Hematopoietic multipotent progenitor cell (in vitro differentiated cells): ENCODE measurements at places on chromosomes 3 and 15.
A peak's percentile ranks its signal among the peaks of the same experiment; 100 is the strongest.

- DNase-seq, result no peak
Measured at GRCh38 chr3:154780263-154780662, 299.9 kb upstream of the MME start.

- DNase-seq, result no peak
Measured at GRCh38 chr3:5022187-5022965, 43.1 kb downstream of the BHLHE40 start.

DNA sequence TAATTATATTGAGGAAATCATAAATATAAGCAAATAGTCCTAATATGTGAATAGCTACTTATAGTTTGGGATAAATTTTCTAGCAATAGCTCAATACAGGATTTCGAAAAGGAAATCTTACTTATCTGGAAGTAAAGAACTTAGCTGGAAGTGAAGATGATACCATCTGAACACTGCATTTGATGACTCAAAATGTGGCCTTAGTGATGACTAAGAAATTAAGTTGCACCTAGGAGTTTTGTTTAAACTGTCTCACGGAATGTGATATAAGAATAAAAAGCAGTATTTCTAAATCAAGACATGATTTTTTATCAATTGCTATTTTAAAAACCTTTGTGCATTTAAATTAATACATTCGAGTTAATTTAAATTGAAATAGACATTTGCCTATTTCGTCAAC, 91.2 kb downstream of the EOMES start:
- DNase-seq, result no peak

DNA sequence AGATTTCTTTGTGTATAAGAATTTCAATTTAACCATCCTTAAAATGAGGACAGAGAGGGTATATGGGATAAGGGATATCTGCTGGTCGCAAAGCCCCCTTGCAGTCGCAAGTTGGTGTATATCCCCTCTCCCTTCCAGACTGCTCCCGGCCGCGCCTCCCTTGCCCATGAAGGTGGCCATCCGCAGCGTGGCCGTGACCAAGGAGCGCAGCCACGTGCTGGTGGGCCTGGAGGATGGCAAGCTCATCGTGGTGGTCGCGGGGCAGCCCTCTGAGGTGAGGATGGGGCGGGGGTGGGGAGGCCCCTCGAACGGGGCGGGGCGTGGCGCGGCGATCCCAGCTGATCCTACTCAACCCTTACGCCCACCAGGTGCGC, 29.4 kb downstream of the NBEAL2 start:
- no peak for DNase-seq

DNA sequence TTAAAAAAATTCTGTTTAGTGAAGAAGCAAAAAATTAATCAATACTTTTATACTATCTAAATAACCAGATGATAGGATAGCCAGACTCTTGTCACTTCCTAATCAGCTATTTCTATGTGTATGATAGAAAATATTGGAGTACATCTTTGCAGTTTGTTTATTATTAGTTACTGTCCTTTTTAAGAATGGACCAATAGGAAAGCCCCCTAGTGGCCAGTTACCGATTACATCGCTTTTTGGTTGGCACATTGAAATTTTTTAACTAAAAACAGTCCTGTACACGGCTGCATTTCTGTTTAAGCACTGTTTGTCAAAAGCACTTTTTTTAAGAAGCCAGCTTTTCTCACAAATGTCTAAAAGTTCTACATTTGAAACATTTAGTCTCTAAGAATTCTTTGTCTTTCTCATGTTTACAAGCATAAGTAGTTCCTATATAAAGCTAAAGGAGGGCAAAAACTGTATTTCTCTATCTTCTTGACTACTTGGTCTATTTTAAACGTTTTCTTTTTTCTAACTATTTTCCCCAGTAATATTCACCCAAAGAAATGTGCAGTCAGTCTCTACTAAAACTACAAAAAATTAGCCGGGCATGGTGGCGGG, 253.2 kb upstream of the LRTM1 start:
- no peak for DNase-seq

DNA sequence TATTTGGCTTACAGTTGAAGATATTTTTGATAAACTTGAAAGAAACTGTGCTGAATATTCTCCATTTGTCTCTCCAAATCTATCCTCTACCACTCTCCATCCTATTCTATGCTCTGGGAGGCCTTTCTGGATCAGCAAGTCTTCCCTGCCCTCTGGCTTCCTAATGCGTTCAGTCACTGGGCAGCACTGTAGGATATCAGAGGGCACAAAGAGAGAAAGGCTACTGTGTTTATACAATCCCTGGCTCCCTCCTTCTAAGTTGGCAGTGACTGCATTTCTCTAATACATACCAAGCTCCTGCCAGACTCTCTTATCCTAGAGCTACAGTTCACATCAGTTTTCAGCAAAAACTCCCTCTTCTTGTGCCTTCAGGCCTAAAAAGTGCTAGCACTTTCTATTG, 102.1 kb upstream of the FHIT start:
- DNase-seq, result no peak

DNA sequence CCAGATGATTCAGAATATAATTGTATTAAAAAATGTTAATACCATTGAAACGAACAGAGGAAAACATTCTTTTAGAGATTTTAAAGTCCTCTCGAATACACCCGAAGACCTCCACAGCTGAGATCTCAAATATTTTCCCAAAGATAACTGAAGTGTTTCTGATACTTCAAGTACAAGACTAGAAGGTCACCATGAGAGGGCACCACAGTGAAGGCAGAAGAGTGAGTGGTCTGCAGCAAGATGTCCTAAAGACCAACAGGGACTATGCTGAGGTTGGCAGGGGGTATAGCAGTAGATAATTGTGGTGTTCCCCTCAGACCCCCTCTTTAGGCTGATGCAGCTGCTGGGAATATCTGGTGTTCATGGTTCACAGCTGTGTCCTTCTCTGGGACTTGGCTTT, 156.5 kb downstream of the PDCD6IP start:
- DNase-seq, result no peak

DNA sequence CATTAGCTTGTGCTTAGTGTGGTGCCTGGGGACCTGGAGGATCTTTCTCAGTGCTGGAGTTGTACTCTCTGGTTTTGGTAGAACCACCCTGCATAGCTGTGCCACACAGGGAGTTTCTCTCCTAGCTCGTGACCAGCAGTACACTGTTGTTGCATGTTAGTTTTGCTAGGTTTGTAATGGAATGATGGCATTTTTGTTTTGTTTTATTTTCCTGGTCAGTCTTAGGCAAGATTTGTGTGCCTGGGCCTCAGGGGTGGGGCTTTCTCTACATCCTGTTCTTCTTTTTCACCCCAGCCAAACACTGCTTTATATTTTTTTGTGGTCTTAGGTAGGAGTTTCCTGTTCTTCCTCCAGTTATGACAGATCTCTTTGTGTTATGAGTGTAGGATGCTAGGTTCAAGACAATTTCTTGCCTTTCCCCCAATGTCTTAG, 534.5 kb upstream of the KCNMB2 start:
- DNase-seq, result no peak

- no peak for DNase-seq
Measured at GRCh38 chr3:38853011-38853410, 37.0 kb upstream of the SCN10A start.

DNA sequence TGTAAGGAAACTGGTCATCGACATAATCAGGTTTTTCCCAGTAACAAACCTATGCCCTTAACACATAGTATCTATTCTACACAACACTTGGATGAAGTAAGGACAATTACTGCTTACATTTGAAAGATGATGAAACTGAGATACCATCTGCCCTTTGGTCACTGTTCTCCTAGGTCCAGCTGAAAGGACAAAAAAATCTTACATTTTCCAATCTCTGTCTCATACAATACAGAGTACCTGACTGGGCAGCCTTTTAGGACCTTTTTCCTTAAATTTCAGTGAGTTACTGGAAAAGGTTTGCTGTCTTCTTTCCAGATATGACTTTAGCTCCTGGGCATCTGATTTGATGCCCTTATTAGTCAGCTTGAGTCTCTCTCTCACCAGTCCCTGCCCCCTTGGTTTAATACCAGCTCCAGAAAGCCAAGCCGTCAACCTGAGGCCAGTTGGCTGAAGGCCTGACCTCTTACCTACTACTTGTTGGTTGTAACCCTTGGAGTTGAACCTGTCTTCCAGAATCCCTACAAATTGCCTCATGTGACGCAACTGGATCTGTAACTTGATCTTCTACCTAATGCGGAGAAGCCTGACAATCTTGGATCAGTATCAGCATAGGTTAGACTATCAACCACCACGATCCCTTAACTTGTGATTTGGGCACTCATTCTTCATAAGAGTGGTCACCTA, 355.3 kb upstream of the ZNF385D start:
- DNase-seq, result no peak

DNA sequence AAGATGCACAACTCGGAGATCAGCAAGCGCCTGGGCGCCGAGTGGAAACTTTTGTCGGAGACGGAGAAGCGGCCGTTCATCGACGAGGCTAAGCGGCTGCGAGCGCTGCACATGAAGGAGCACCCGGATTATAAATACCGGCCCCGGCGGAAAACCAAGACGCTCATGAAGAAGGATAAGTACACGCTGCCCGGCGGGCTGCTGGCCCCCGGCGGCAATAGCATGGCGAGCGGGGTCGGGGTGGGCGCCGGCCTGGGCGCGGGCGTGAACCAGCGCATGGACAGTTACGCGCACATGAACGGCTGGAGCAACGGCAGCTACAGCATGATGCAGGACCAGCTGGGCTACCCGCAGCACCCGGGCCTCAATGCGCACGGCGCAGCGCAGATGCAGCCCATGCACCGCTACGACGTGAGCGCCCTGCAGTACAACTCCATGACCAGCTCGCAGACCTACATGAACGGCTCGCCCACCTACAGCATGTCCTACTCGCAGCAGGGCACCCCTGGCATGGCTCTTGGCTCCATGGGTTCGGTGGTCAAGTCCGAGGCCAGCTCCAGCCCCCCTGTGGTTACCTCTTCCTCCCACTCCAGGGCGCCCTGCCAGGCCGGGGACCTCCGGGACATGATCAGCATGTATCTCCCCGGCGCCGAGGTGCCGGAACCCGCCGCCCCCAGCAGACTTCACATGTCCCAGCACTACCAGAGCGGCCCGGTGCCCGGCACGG, 991 bp downstream of the SOX2 start:
- DNase-seq, result peak; percentile 31

DNA sequence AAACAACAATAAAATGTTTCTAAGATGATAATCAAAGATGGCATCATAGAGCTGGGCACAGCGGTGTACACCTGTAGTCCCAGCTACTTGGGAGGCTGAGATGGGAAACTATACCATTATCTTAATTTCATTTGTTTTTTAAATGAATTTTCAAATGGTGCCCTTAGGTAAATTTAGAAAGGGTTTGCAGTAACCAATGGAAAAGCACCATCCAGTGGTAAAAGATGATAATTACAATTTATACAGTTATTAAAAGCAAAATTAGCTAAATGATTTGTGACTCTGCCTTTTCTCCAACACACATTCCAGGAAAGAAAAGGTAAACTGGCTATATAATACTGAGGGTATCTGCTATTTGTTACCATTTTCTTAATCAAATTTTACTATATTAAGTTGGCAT, 14.4 kb upstream of the ANKRD28 start:
- peak; percentile 69 for DNase-seq

DNA sequence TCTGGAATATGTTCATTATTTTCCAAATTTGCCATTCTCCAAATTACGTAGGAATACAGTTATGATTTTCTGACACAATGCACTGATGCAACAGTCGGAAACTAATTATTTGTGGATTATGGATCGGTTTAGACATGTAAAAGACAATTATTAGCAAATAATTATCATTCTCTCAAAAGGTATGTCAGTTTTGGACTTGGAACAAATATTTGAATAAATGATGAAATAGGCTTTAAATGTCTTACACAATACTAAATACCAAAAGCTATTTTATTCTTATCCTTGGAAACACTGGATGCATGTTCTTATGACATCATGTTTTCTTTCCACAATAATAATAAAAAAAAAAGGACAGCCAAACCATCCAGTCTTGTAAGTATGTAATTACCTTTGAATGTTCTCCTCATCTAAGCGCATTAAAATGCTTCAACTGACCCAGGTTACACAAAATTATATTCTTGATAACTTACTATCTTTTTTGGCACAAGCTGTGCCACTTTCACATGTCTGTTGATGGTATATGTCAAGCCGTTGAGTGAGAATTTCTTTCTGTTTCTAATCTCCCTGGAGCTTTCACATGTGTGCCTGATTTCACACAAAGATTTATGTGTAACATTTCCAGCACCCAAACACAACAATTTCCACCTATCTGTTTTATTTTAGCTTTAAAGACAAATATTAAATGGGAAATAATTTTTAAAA, 238.5 kb upstream of the ZNF385D start:
- DNase-seq, result no peak

DNA sequence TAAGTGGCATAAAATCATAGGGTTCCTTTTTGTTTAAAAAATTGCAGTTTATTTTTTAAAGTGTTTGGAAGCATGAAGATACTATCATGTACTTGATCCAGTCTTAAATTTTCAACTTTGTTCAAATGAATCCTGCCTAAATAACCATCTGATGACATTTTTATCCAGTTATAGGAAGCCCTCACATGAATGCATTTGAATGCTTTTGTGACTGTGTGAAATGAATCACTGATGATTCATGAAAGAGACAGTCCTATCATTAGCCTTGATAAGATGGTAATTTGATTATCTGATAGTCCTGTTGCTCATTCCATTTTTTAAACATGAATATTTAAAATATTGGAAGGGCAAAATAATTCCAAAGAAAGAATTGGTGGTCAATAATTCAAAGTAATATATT, 401.9 kb upstream of the ROBO2 start:
- DNase-seq, result no peak

- peak; percentile 26 for DNase-seq
Measured at GRCh38 chr3:45760878-45761711, 35.2 kb downstream of the SLC6A20 start.

DNA sequence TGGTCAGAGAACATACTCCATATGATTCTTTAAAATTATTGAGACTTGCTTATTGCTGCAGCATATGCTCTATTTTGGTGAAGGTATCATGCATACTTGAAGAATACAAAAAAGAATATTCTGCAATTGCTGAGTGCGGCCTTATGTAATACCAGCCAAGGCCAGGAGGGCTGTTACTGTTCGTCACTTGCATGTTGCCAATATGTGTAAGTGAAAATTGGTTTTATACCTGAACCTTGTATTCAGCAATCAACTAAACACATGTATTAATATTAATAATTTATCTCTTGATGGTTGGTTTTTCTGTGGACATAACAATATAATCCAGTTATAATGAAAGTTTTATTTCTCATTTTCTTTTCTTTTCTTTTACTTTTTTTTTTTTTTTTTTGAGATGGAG, 13.9 kb upstream of the GABRA5 start:
- DNase-seq, result no peak

DNA sequence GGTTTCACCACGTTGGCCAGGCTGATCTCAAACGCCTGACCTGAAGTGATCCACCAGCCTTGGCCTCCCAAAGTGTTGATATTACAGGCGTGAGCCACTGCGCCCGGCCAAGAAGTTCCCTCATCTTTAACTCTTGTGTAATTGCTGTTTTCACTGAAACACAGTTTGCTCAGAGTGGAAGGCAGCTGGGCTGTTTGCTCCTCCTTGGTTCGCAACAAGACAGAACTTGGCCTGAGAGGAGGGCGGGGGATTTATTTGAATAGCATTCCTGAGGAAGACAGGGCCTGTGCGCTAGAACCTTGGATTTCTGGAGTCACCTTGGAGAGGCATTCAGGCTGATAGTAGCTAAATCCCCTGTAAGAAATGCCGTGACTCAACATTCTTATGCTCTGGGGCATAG, 226.7 kb upstream of the MCTP2 start:
- DNase-seq, result no peak
